RWPE1 (cell line): ENCODE measurements at places on chromosomes 6 and 20.

DNA sequence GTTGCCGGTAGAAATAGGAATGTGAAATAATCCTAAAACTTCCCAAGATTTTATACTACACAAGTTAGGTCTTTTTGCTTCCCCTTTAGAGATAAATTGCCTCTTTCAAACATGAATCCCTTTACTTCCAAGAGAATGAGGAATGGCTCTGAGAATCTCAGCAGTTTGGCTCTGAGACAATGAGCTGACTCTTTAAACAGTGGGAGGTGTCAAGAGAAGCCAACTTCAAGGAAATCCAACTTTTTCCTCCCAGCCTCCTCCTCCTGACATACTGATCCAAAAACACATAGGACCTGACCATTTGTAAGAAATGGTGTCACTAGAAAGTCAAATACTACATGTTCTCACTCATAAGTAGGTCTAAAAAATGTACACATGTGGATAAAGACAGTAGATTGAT is 154.2 kb downstream of the ALDH8A1 start:
- no peak for DNase-seq

- no peak for DNase-seq
These were observed 392.8 kb downstream of the ADGRB3 start for GRCh38 chr6:69027861-69028260.

- peak; percentile 80 for DNase-seq
These were observed 103.0 kb downstream of the EDN3 start for GRCh38 chr20:59403261-59403961.

GRCh38 chr20:46807998-46808397 is 86.6 kb upstream of the EYA2 start:
- DNase-seq = no peak

GRCh38 chr6:55643861-55644260 is 64.9 kb upstream of the HMGCLL1 start:
- no peak for DNase-seq

DNA sequence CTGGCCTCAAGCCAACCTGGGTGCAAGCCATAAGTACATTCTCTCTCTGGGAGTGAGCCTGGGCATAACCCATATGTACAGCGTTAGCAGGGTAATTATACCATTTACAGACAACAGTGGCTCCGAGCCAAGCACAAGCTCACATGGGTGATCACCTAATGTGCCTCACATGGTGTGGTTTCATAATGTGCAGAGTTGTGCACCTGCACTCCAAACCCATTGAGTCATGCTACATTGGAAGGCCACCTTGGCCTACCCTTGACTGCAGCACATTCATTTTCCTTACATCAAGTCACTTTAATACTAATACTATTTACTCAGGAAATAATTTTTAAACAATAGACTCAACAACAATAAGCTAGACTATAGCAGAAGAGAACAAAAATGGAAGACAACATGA is 194.5 kb upstream of the PLN start:
- no peak for DNase-seq

GRCh38 chr20:24810676-24811407 is 138.2 kb upstream of the CST7 start:
- no peak for DNase-seq

DNA sequence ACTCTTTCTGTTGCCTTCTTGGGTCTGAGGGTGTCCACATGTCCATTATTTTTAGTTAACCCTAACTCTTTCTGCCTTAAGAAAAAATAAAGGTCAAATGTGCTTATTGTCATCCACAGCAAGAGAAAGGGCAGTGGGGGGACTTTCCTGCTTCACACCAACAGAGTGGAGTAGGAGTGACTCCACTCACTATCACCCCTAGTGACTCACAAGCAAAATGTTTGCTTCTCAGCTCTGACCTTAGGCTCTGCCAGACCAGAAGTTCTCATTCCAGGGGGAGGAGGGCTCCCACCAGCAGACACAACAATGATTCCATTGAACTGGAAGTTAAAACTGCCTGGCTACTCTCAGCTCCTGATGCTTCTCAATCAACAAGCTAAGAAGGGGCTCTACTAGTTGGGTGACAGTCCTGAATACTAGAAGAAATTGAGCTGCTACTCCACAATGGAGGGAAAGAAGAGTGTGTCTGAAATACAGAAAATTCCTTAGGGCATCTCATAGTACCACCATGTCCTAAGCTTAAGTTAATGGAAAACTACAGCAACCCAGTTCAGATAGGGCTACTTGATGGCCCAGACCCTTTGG is 83.9 kb upstream of the AFDN start:
- no peak for DNase-seq

- DNase-seq = no peak
These were observed 139.7 kb downstream of the CDC5L start for GRCh38 chr6:44527181-44527580.

- no peak for DNase-seq
These were observed 754 bp upstream of the TMEM170B start for GRCh38 chr6:11536795-11537194.

- no peak for DNase-seq
These were observed 129.3 kb upstream of the MLN start for GRCh38 chr6:33933101-33933500.

- DNase-seq = no peak
These were observed 336.4 kb upstream of the OPRM1 start for GRCh38 chr6:153702671-153703070.

DNA sequence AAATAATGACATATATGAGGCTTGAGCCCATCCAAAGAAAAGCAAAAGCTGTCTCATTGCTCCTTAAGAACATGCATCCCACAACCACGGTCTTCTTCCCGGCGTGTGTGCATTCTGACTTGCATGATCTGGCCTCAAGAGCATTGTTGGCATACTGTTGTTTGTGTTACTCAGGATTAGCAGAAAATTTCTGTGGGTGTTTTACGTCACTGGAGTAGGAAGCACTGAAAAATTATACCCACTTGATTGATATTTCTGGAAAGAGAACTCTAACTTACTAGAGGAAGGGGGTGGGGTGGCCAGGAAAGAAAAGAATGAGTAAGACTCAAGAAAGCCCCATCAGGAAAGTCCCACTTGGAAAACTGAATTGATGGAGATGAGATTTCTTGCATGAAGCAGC is 326.2 kb upstream of the PRDM1 start:
- no peak for DNase-seq

GRCh38 chr20:22805219-22805618 is 220.8 kb upstream of the FOXA2 start:
- DNase-seq = peak; percentile 71

- DNase-seq = no peak
These were observed 228.4 kb upstream of the JAG1 start for GRCh38 chr20:10902174-10902573.

DNA sequence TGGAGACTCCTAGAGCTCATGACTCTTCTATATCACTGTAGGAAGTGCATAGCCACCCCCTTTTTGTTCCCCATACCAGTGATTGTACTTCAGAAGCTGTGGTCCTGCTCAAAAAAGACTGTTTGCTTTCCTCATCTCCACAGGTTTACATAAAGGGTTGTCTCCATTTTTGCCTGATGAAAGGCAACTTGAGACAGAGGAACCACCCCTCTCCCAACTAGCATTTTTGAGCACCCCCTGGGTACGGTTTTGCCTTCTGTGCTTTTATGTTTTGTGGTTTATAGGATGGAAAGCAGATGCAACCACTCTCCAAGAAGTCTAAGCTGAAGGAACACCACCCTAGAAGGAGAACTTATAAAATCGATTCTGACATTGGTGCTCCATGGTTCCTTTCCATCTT is 127.7 kb upstream of the SUPT3H start:
- no peak for DNase-seq

DNA sequence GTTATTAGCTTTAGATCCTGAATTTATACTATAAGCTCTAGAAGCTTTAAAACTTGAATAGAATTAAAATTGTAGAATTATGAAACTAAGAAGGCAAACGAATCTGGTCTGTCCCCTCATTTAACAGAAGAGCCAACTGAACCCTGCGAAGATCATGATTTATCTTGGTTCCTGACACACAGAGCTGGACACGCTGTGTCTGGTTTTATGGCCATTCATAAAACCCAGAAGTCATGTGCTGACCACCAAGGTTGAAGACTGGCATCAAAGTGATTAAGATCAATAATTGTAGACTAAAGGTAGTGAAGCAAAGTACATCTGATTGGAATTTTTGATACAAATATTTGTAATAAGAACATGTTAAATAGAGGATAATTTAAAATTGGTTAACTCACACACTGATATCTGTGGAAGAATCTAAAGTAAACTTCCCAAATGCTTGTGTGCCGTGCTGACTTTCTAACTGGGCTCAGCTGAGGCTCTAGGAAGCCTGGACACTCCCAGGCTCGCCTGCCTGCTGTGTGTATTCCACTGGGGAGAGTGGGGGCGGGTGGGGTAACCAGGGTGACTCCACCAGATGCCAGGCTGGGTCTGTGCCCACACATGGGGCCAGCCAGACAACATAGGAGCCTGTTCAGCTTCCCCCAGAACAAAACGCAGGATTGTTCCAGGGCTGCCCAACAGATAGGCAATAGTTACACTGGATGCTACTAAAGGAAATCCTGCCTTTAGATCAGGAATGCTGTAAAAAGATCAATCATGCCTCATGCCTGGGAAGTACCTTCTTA is 42.1 kb upstream of the SLC22A3 start:
- DNase-seq = no peak

GRCh38 chr6:80541181-80541580 is 434.7 kb downstream of the BCKDHB start:
- DNase-seq = peak; percentile 91

DNA sequence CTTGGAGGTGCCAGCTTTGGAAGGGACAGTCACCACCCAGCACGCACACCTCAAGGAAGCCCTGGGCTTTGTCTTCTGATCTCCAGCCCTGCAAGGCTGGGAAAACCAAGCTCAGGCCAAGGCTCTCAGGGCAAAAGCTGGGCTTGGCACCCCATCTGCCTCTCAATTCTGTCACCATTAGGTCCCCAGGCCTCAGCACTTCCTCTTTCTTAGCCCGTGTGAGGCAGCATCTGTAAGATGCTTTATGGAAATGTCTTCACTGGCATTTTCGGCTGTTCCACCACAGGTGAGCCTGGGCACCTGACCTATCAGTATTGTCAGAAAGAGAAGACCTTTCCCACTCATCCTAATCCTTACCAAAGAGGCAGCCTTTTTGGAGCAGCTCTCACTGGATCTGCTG is 24.6 kb downstream of the GMEB2 start:
- no peak for DNase-seq

DNA sequence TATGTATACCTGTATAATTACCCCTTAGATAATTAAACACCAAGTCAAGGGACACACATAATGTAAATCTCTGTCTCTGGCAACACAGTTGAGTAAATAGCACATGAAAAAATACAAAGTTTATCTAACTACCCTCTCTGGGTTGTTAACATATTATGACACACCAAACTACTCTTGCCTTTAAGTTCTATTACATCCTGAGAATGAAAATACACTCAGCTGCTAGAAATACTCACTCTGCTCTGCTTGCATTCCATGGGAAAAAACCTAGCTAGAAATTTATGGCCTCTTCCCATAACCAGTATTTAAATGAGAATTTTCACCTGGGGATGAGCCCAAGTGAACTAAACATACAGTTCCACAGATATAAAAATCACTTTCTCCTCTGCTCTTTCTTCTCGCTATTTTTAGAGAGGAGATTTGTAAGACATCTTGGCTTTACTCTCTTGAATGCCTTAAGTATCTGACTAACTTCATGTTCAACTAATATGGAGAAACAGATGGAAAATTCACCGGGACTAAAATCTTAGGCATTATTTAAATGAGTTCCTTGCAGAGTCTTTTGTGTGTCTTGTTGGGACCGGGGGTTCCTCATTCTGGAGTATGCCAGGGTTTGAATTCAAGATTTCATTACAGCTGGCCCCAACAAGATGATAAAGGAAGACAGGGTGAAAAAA is 140.9 kb downstream of the GJA10 start:
- DNase-seq = no peak

DNA sequence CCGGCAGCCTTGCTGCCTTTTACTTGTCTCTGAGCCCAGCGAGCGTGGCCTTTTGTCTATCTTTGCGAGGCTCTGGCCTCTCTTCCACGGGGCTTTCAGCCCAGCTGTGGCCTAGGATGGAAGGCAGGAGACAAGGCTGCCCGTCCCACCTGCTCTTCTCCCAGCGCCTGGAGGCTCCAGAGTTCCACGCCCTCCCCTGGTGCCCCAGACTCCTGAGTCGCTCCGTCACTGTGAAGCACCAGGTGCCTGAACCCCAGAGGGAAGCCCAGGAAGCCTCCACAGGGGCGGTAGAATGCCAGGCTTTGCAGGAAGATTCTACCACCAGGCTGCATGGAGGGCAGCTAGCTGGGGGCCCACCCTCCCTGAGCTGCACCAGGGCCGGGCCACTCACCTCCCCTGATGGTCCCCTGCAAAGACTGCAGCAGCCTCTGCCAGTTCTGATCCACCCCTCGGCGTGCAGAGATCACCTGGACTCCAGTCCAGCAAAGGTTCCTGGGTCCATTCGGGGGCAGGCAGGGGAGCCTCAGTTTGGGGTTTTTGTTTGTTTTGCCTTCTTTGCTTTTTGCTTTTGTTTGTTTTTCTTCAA is 384.6 kb downstream of the CDH4 start:
- DNase-seq = no peak

DNA sequence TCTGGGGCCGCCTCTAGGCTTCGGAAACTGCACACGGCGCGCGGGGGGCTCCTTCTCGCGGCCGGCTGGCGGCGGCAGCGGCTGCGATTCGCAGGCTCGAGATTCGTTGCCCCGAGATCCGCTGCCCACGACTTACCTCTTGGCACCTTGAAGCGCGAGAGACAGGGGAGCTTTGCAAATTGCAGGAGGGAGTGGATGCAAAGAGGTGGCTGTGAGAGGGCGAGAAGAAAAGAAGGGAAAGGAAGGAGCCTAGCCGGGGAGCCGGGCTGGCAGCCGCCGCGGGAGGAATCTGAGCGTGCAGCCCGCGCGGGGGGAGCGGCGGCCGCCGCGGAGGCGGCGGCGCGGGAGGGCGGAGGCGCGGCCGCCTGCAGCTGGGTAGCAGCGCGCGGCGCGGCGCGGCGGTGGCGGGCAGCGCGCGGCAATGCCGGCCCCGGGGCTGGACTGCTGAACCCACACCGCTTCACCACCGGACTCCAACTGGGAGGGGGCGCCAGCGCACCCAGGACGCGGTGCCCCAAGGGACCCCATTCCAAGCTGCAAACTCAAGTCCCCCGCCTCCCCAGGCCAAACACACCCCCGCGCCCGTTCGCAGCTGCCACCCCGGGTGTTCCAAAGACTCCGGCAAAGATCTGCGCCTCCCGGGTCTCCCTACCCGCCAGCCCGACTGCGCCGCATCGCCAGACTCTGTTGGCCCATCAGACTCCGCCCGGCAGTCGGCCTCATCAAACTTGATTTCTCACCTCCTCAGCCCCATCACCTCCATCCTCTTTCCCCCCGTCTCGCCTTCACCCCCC is 44.2 kb upstream of the SUPT3H start:
- no peak for DNase-seq

GRCh38 chr6:34970957-34971356 is 81.9 kb downstream of the ANKS1A start:
- DNase-seq = no peak

DNA sequence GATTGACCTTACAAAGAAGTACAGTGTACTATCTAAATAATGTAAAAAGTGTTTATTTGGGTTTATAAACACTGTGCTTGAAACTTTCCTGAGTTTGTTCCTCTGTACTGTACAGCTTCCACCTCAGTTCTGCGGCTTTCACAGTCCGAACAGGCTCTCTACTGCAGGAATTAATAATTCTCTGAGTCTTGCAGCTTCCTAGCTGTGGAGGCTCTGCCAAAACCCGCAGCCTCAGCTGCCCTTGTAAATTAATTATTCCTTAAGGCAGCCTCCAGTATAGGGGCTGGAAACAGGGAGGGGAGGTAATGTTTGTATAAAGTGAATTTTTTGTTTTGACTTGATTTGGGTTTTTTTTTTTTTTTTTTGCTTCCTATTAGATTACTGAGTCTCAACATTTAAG is 19.2 kb downstream of the TSPYL4 start:
- DNase-seq = no peak
